Bronchial smooth muscle cell (primary cell): ENCODE measurements at places on chromosomes 6 and 20. TPM values are rescaled to one million over a fixed set of nuclear protein-coding genes. Genes with fewer than 3 reads are reported as not detected.

Gene MTHFD1L
- 20.1 and 32.0 TPM in 2 replicates for total RNA-seq

Gene BAG2
- 7.4 and 12.3 TPM in 2 replicates for total RNA-seq

Gene PHACTR1
- under 0.01 and 0.34 TPM in 2 replicates for total RNA-seq

Gene DPM1
- total RNA-seq: 55.0 and 61.7 TPM in 2 replicates

Gene CBLN4
- total RNA-seq: not detected in 2 replicates

Gene CLDN20
- not detected in 2 replicates for total RNA-seq

Gene ENPP3
- 0.17 and 0.32 TPM in 2 replicates for total RNA-seq
